ENCODE measurements at places on chromosomes 7 and 10.

- DNase-seq = peak; percentile 34
Observed at GRCh38 chr7:87416682-87417587, 58.5 kb downstream of the ABCB4 start.

DNA sequence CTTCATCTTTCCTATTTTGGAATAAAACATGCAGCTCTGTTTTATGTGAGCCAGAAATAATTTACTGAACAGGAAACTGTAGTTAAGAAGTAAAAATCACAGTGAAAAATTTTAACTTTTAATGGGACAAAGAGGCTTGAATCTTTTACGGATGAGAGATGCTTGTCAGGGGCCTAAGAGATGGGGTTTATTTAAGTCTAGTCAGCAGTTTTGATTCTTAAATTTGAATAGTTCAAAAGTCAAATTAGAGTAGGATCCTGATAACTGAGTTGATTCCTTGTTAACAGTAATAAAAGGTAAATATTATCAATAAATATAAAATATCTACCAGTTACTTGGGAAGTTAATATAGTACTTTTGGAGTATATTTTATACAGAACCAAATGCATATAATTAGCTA is 24.9 kb upstream of the CD36 start:
- no peak for DNase-seq

DNA sequence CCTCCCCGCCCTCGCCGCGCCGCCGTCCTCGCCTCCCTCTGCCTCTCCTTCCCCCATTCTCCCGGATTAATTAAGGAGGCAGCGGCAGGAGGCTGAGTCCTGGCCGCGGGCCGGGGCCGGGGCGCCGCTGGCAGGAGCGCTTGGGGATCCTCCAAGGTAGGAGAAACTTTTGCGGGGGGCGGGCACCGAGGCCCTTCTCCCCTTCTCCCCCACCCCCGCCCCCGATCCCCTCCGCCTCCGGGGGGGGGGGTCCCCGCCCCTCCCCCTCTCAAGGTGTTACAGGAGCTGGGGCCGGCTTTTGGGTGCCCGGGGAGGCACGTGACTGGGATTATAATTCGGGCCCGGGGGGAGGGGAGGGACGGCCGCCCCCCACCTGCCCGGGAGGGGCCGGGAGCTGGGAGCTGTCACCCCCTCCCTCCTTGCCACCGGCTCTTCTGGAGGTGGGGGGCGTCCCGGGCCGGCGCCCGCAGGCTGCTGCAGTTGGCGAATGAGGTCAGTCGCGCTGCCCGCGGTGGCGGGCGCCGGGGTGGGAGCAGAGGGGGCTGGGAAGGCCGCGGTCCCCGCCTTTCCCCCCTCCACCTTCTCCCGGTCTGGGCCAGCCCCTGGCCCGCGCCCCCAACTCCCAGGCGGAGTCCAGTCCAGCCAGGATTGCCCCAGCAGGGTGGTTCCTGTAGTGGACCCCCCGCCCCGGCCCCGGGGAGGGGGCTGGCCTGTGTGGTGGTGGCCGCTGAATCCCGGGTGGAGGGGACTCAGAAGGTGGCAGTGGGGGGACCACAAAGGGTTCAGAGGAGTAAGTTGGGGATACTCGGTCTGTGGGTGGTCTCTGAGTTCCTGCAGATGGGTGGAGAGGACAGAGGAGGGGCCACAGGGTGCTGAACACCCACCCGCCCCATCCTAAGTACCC is 567 bp downstream of the GTF2IRD1 start:
- DNase-seq = no peak

DNA sequence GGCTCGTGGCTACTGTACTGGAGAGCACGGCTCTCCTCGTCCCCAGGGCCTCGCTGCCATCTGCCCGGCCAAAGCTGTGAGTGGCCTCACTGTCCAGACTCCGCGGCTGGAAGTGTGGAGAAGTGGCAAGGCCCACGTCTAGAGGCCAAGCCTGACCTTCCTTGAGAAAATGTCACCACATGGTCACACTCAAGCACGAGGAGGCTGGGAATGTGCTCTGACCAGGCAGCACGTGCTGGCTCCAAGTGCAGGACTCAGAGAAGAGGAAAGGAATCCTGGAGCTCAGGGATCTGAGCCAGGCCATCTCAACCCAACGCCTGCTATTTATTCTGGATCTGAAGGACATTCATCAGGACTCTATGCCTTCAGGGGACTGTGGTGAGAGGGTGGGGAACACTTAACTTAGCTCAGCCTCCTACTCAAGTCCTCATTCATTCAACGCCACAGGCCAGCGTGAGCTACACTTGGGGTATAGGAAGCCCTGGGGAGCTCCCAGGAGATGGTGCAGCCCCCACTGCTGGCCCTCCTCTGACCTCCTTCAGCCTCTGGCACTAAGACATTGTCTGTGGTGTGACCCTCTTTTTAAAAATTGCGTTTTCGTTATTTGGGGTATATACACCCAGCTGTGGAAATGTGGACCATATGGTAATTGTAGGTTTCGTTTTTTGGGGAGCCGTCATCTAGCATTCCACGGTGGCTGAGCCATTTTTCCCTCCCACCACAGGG is 29.0 kb downstream of the EN2 start:
- no peak for DNase-seq

GRCh38 chr10:21502348-21502740 is 23.1 kb downstream of the SKIDA1 start:
- no peak for DNase-seq

- no peak for DNase-seq
Observed at GRCh38 chr7:101410743-101411507, 48.2 kb downstream of the COL26A1 start.

DNA sequence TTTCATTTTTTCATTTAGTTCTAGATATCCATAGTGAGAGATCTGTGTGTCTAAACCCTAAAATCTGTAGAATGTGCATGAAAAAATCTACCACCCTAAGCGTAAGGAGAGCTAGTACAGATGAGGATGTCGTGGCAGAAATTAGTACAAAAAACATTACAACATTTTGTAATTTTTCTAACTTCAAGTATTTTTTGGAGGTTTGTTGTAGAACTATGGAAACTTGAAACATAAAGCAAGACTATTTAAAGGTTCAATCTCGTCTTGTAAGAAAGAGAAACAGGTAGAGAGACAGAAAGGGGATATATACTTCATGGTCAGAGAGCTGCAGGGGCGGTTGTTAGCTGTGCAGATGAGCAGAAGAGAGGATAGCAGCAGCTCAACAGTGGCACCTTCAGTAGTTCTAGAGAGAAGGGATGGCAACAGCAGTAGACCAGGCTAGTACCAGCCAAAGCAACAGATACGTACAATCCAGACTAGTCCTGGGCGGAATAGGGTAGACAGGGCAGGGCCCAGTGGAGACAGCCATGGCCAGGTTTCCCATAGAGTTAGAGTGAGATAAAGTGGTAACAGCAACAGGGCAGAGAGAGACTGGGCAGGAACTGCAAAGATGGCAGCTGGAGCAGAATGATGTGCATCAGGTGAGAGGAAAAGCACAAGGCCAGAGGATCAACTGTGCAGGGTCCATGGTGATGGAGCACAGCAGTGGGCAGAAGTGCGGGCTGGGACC is 145.2 kb downstream of the FRMD4A start:
- DNase-seq = peak; percentile 18

- no peak for DNase-seq
Observed at GRCh38 chr7:38291117-38291647, 17.7 kb upstream of the TARP start.

Measured in activated T-helper 1 cell treated with anti-CD3 and anti-CD28 coated beads, Interleukin-2, amount 50 U/mL, for 16 hours (primary cell).